Stimulated activated CD4-positive, alpha-beta T cell treated with anti-CD3 and anti-CD28 coated beads, Interleukin-2, amount 100 ng/mL, for 24 hours (primary cell): ENCODE measurements at places on chromosomes 12 and 14.

- no peak for DNase-seq
Measured at GRCh38 chr12:47343684-47344567, 264.2 kb upstream of the AMIGO2 start.

- DNase-seq, result no peak
Measured at GRCh38 chr12:1003600-1004271, 12.7 kb downstream of the ERC1 start.

- DNase-seq, result no peak
Measured at GRCh38 chr12:43338848-43339526, 213.0 kb downstream of the ADAMTS20 start.

- no peak for DNase-seq
Measured at GRCh38 chr12:51868821-51869495, 18.9 kb upstream of the ANKRD33 start.

DNA sequence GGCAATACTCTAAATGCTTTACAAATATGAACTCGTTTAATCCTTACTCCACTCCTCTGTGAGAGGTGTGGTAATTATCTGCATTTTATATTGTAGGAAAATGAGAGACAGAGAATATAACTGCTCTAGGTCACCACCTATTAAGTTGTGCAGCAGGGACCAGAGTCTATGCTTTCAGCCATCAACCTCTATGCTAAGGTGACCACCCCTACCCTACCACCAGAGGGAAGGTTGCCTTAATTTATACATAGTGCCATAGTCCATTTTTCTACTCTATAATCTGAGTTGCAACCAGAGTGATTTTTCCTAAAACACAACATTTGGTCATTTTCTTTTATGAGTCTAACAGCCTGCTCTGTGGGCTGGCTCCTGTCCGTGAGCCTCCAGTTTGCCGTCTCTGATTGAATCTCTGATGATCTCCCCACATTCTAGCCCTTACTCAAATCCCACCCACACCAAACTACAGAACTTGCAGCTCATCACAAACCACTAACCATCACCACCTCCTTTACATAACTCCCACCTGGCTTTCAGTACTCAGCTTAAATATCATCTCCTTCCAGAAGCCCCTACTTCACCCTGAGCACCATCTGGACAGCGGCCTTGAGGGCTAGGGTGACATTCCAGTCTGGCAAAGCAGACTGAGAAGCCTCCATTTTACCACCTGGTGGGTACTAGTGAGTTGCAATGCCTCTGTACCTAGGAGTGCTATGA is 126.6 kb downstream of the PPM1H start:
- no peak for DNase-seq

GRCh38 chr14:91377700-91378652 is 39.6 kb downstream of the CCDC88C start:
- peak; percentile 65 for DNase-seq

- DNase-seq, result no peak
Measured at GRCh38 chr14:90330203-90331196, 1.2 kb downstream of the NRDE2 start.

- DNase-seq, result no peak
Measured at GRCh38 chr14:63192085-63192484, 12.2 kb upstream of the RHOJ start.

DNA sequence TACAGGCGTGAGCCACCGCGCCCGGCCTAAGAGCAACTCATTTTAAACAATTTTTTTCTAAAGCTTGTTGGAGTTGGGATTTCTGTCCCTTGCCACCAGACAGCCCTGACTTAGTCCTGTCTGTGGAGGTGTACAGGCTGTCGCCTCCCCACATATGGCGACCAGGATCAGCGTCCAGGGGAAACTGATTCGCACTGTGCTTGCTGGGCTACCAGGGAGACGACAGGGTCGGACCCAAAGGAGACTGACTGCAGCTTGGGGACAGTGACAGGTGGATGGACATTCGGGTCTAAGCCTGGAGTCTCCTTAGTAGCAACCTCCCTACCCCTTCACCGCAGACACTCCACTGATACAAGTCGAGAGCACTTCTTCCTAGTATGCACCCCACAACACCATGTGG is 40.3 kb downstream of the TRAFD1 start:
- no peak for DNase-seq

DNA sequence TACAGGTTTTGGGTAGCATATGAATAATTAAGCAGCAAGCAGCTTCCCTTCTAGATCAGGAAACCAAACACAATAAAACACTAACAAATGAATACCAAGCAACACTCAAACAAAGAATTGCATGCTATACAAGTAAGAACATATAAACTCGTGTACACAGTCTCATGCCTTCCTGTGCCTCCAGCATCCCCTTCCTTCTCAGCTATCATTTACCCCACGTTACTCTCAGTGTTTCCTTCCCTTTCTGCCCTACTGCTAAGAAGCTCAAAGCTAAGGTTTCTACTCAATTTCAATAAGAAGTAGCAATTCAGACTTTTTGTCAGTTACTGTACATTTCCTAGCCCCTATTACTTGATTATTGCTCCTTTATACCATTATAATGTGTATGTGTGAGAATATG is 81.0 kb downstream of the DUSP16 start:
- DNase-seq, result no peak

DNA sequence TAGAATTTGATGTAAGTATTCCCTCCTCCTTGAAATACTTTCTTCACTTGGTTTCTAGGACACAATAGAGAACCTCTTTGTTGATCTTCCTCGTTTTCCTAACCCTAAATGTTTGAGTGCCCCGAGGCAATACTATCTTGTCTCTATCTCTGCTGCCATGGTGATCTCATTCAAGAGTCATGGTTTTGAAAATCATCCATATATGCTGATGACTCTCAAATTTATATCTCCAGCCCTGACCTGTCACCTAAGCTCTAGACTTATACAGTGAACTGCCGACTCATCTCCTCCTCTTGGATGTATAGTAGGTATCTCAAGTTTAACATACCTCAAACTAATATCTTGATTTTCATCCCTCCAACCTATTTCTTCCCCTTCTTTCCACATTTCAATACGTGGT is 71.4 kb downstream of the RIC8B start:
- no peak for DNase-seq

- DNase-seq, result no peak
Measured at GRCh38 chr12:77324416-77324762, 259.0 kb upstream of the E2F7 start.

GRCh38 chr12:96752211-96752610 is 154.8 kb upstream of the NEDD1 start:
- DNase-seq, result no peak

DNA sequence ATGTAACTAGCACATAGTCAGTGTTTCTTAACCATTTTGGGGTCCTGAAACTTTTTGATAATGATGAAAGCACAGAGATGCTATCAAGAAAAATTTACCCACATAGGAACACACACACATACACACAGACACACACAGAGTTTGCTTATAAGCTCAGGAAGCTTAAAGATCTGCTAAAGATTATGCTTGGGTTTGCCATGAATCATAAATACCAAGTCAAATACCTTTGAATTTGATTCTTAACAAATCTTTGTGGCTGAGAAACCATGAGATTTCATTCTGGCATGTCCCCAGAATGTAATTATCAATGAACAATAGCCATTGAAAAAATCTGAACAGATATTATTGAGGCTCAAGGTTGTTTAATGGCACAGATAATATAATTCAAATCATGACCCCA is 89.2 kb downstream of the NTS start:
- DNase-seq, result no peak

GRCh38 chr12:56103823-56104108 is 593 bp upstream of the PA2G4 start:
- no peak for DNase-seq

DNA sequence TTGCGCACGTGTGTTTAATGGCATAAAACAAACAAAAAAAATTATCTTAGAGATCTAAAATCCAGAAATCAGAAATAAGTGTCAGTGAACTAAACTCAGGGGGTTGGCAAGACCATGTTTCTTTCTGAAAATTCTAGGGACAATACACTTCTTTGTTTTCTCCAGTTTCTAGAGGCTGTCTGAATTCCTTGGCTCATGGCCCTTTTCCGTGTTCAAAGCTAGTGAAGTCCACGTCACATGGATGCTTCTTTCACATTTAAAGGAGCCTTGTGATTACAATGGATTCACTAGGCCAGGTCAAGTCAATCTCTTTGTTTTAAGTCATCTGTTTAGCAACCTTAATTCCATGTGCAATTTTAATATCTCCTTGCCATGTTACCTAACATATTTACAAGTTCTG is 22.4 kb downstream of the SLCO1B3 start:
- no peak for DNase-seq

DNA sequence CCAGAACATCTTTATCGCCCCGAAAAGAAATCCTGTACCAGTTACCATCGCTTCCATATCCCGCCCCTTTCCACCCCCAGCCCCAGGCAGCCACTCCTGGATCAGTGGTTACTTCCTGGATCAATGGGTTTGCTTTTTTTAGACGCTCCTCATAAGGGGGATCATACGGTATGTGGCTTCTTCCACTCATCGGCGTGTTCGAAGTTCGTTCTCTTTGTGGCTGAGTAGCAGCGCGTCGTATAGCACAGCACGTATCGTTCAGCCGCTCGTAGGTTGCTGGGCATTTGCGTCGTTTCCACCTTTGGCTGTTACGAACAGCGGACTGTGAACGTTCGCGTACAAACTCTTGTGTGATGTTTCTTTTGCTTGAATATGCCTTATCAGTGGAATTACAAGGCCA is 1.8 kb downstream of the NOC4L start:
- no peak for DNase-seq

DNA sequence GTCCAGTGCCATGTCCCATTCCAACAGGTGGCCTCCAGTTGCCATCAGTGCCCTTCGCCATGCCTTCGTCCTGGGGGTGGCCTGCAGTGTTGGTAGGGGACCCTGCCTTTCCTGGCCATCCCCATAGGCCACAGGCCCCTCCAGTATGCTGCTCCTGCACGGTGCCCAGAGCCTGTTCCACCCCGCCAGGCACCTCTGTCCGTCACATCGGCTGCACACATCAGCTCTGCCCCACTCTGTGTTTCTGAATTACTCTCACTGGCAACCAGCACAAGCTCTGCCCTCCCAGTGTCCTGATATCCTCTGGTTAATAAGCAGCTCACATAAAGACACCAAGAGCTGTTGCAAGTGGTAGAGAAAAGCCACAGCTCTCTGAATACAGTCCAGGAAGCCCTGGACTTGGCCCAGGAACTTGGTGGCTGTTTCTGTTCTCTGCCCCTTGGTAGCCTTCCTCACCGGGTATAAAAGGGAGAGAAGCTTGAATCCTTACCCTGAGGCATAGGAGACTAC is 31.3 kb upstream of the ATP2A2 start:
- no peak for DNase-seq

- no peak for DNase-seq
Measured at GRCh38 chr12:101957252-101957959, 80.0 kb downstream of the DRAM1 start.

GRCh38 chr12:98916106-98916505 is 271.0 kb downstream of the APAF1 start:
- DNase-seq, result no peak

DNA sequence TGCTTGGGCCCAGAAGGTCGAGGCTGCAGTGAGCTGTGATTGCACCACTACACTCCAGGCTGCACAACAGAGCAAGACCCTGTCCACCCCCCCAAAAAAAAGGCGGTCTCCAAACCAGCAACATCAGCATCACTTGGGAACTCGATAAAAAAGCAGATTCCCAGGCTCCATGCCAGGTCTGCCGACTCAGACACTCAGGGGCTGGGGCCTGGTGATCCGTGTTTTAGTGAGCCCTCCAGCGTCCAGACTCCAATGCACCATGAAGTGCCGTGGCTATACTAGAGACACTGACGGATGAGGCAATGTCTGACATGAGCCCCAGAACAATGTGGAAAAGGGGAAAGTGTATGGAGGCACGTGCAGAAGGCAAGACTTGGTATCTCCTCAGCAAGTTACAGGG is 28.8 kb downstream of the SCARB1 start:
- DNase-seq, result no peak

DNA sequence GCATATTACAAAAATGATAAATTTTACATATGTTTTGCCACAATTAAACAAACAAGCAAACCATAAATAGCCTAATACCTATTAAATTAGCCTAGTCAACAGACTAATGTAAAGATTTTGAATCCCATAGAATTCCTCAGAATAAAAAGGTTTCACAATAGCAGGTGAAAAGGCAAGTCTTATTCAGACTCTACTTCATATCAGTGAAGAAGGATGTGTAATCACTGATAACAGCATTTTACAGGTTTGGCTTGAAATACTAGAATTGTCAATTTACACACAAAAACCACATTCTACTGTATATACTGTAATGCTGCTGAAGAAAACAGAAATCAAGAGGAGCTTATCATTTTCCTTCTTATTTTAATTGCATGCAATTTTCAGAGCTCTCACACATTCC is 90.8 kb upstream of the SSTR1 start:
- no peak for DNase-seq

GRCh38 chr12:27573972-27574371 is 50.0 kb downstream of the PPFIBP1 start:
- no peak for DNase-seq

DNA sequence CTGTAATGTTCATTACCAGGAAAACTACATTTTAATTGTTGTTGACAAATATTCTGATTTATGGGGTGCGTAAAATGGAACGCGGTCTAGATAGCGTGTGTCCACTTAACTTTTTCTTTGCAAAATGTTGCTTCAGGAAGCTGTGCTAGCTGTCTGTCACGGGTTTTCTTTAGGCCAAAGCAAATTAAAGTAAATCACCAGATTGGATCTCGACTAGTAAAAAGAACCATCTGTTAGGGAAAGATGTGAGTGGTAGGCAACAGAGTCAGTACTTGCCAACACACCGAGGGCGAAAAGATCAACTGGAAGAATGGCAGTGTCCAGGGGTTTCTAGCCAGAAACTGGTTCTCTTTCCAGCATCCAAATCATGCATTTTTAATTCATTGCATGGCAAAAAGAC is 404.9 kb upstream of the TMPO start:
- no peak for DNase-seq

DNA sequence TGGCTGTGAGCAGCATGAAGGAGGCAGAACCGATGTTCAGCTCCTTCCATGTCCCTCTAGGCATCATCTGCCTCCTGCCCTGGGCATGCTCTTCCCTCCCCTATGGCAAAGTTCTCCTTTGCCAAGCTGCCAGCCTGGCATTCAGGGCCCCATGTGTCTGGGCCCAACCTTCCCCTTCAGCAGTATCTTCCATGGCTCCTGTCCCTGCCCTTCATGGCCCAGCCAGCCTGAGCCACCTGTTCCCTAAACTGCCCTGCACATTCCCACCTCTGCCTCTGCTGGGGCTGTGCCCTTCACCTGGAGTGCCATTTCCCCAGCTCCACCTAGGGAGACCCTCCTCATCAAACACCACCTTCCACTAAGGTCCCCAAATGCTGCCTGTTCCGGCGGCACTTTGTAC is 74.0 kb upstream of the TCL1A start:
- no peak for DNase-seq

- DNase-seq, result no peak
Measured at GRCh38 chr12:68951652-68952051, 18.7 kb upstream of the CPM start.

- DNase-seq, result no peak
Measured at GRCh38 chr12:79331870-79332269, 358.9 kb downstream of the PAWR start.
